ENCODE measurements at places on chromosomes 16 and 17. TPM values are rescaled to one million over a fixed set of nuclear protein-coding genes. Genes with fewer than 3 reads are reported as not detected.

DNA sequence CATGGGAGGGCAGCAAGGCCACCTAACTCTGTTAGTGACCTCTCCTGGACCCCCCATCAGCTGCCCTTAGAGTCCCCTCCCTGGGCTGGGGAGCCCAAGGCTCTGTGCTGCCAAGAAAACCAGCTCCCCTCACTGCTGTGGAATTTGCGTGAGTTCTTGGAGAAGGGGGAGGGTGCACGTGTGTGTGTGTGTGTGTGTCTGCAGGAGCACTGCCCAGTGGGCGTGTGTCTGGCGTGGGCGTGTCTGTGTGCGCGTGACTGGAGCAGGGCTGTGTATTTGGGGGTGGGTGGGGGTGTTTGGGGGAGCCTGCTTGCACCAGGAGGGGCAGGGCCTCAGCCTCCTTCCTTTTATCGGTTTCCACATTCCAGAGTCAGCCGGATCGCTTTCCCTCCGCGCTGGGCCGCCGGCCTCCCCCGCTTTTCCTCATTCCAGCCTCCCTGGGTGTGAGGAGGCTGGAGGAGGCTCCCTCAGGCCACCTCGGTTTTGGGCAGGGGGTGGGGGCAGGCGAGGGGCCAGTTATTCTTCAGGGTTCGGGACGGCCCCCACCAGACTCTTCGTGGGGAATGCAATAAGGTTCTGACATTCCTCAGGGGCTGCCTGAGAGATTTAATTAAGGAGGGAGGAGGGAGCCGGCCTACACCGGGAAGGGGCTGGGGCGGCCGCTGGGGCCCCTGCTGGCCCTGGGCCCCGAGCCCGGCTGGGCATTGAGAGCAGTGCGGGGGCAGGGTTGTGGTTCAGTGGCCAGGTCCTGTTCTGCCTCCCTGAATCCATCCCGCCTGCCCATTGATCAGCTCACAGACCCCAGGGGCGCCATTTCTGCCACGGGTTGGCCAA, 2.5 kb downstream of the VASN start:
- no peaks in the 10 kb centered on the region for H3K27me3 ChIP-seq
- DNase-seq = peak; percentile 92
- peaks cover 83% of the 10 kb centered on the region for H3K4me1 ChIP-seq
- H3K27ac ChIP-seq = peak overlapping the region; percentile 66
- peak overlapping the region; percentile 58 for H3K4me3 ChIP-seq

Gene KRTAP4-9
- polyA plus RNA-seq = not detected

GRCh38 chr17:72952641-72953315, 139.7 kb downstream of the SLC39A11 start:
- H3K27ac ChIP-seq = no peak overlapping the region
- H3K27me3 ChIP-seq = no peaks in the 10 kb centered on the region
- no peak for DNase-seq
- H3K36me3 ChIP-seq = no peaks in the 10 kb centered on the region
- no peak overlapping the region for H3K4me3 ChIP-seq

Gene CACNG5
- not detected for polyA plus RNA-seq

DNA sequence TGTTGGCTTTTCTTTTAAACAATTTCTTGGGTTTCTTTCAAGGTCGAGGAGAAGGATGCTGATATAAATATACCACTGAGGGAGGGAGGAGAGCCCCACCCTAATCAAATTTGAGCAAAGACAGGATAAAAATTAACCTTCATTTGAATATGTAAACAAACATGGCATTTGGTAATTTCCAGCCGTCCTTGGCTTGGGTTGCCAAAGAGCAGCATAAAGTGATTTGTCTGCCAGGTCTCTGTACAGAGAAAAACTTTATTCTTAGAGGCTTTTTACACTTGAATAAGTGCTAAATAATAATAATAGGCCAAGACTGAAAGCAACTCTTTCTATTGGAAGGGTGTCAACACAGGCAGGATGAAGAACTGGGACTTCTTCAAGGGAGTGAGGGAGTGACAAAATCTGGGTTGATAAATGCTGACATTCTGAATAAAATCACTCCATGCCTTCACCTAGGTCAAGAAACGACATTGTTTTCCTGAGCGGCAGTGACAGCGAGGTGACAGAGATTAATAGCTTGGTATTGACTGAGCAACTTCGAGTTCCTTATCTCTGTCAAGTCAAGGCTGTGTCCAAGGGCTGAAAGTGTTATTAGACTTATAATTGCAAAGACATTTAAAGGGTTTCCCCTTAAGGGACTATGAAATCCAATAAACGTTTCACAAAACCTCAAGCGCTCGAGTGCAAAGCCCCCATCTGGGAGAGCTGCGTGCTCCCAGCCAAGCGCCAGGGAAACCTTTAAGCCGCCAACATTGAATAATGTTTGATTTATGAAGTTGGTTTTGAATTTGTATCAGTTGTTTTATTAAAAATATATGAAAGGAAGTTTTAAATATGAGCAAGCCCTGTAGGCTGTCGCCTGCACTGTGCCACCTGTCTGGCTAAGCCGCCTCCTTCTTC, 269.5 kb upstream of the N4BP1 start:
- H3K27ac ChIP-seq = no peak overlapping the region
- H3K36me3 ChIP-seq = no peaks in the 10 kb centered on the region
- DNase-seq = no peak
- no peak overlapping the region for H3K4me3 ChIP-seq
- H3K27me3 ChIP-seq = no peaks in the 10 kb centered on the region

GRCh38 chr17:489758-490329, 137.2 kb upstream of the RPH3AL start:
- peak overlapping the region; percentile 59 for H3K4me3 ChIP-seq
- no peaks in the 10 kb centered on the region for H3K36me3 ChIP-seq
- peak overlapping the region; percentile 84 for H3K27ac ChIP-seq
- peaks cover 12% of the 10 kb centered on the region for H3K4me1 ChIP-seq
- DNase-seq = peak; percentile 60

Gene SLC5A10
- polyA plus RNA-seq = 0.06 TPM
